ENCODE measurements at places on chromosomes 7 and 10.

DNA sequence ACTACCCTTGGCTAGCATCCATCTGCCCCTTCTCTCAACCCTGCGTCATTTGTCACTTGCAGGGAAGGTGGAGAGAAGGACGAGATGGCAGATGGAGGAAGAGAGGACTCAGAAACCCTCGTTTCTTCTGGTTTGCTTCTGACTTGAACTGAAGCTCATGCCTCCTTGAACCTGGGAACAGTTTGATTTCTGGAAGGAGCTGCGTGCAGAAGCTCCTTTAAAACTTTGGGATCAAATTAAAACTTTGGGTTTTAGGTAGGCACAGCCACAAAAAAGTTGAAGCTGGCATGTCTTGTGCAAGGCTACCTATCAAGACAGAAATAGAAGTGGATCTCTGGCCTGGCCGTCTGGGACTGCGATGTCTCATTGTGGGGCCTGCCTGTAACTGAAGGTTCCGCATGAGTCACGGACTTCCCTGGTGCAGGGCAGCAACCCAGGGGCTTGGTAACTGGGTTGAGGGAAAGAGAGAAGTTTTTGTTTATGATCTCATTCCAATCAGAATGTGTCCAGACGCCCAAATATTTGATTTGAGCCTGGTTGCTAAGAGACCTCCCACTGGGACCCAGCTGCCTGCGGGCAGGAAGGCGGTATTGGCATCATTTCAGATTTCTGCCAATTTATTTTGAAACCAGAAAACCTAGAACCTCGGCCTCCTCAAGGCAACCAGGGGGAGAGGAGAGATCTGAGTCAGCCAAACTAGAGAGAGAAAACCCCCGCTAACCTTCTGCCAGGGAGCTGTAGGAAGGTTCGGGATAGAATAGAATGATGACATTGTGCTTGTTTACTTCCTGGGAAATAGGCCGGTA, 15.8 kb upstream of the CAMK1D start:
- DNase-seq: no peak

- DNase-seq: no peak
Observed at GRCh38 chr7:4045975-4046374, 636.1 kb upstream of the FOXK1 start.

GRCh38 chr10:69861251-69862240, 59.8 kb downstream of the COL13A1 start:
- DNase-seq: no peak

GRCh38 chr7:156833312-156833711, 59.7 kb downstream of the LMBR1 start:
- DNase-seq: no peak

GRCh38 chr7:21757537-21758282, 188.0 kb downstream of the CDCA7L start:
- no peak for DNase-seq

DNA sequence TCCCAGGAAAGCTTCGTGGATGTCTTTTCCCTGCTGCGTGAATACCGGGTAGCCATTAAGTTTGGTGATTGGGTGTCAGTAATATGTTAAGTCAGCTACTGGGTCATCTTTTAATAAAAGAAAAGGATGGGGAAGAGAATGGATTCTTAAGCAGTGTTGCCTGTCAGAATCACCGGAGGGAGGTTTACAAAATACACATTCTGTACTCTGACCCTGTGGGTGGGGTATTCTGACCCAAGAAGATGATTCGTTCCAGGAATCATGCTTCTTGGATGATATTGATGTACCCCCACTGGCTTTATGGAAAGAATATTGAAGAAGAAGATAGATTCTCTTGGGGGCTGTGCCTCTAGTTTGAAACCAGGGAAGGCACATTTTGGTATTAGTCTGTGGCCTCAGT, 18.3 kb downstream of the SGPL1 start:
- DNase-seq: no peak

DNA sequence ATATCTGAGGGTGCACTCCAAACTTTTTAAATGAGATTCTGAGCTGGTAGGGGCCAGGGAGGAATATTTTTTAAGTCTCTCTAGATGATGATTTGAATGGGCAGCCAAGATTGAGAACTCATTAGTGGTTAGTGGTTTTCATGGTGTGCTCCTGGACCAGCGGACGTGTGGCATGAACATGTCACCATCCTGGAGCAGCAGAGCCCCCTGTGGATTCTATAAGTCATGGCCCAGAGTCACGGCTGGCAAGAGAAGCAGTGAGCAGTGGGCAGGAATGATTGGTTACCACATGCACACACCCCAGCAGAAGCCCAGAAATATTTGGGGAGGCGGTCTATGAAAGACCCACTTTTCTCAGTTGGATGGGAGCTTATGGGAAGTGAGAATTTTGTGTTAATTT, 21.2 kb upstream of the UCN3 start:
- no peak for DNase-seq

GRCh38 chr10:113663142-113663541, 699 bp downstream of the NRAP start:
- DNase-seq: no peak

- DNase-seq: no peak
Observed at GRCh38 chr7:107502797-107503196, 32.9 kb downstream of the GPR22 start.

- DNase-seq: no peak
Observed at GRCh38 chr10:67259319-67259929, 333.6 kb downstream of the LRRTM3 start.

DNA sequence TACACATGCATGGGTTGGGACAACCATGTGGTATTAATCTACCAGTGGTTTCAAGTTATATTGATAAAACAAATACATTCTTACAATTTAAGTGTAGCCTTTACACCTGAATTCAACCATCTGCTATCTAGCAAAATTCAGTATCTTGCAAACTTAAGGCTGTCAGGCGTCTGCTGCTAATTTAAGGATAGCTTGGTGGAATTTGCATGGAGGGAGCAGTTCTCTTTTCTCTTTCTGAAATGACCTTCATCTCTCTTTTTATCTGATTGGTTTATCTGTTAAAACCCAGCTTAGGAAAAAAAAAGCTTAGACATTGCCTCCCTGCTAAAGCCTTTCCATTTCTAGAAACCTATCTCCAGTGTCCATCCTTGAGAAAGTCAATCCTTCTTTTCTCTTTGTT, 102.3 kb downstream of the ZEB1 start:
- DNase-seq: no peak

DNA sequence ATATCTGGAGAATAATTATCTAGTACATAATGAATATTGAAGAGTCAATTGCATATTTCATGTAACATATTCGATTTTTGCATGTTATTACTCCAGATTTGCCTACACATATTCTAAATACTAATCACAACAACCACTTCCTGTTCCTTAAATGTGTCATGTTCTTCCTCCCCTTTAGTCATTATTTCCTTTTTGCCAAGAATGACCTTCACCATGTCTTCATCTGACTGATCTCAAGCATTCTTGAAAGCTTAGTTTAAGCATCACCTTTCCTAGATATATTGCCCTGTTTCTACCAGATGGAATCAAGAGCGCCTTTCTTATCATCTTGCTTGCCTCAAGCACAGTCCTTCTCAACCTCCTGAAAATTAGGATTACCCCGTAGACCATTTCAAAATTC, 23.5 kb upstream of the MEOX2 start:
- DNase-seq: no peak

GRCh38 chr7:158442260-158442659, 145.4 kb downstream of the PTPRN2 start:
- DNase-seq: no peak

DNA sequence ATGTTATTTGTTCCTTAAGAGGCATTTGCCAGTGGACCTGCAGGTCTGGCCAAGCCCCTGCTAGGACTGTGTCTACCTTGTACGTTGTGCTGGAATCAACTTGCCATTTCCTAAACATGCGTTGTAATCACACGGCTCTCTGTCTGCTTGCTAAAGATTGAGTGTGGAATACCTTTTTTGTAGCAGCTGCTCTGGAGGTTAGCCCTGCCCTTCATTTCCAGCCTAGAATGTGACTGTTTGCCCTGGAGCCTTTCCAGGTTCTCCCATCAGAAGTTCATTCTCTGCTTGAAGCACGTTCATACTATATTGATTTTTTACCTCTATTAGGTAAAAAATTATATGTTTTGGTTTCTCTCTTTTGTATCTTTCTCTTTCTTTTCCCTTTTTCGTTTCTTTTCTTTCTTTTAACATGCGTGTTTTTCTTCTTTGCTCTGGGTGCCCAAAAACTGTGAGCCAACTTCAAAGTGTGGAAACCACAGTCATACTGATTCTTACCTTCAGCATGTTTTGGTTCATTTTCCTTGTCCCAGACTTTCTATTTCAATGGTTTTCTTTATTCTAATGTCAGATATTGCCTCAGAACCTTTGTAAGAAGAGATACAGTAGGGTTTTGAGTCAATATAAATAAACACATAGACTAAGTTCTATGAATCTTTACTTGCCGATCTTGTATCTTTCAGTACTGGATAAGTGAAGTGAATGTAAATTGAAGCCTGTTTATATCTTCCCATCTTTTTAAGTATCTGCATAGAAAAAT, 111.9 kb upstream of the RPA3 start:
- no peak for DNase-seq

GRCh38 chr10:97356318-97356914, 21.9 kb upstream of the FRAT2 start:
- DNase-seq: no peak

- DNase-seq: no peak
Observed at GRCh38 chr10:128606055-128606454, 479.8 kb upstream of the MKI67 start.

GRCh38 chr7:158283016-158283974, 304.3 kb downstream of the PTPRN2 start:
- DNase-seq: no peak

DNA sequence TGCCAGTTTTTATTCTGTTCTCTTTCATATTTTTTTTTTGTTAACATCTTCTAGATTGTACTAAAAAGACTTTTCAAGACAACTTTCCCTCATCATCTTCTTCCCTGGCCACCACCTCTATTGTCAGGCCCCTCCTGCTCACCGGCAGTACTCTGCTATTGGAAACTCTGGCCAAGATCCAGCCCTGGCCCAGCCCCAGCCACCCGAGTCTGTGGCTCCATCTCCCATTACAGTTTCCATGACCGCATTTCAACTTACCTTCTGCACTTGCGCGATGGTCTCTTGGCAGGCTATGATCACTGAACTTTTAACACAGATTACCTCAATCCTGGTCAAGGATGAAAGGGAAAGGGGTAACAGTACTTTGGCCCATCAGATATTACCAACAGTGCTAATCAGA, 137.7 kb upstream of the POM121L12 start:
- DNase-seq: no peak

DNA sequence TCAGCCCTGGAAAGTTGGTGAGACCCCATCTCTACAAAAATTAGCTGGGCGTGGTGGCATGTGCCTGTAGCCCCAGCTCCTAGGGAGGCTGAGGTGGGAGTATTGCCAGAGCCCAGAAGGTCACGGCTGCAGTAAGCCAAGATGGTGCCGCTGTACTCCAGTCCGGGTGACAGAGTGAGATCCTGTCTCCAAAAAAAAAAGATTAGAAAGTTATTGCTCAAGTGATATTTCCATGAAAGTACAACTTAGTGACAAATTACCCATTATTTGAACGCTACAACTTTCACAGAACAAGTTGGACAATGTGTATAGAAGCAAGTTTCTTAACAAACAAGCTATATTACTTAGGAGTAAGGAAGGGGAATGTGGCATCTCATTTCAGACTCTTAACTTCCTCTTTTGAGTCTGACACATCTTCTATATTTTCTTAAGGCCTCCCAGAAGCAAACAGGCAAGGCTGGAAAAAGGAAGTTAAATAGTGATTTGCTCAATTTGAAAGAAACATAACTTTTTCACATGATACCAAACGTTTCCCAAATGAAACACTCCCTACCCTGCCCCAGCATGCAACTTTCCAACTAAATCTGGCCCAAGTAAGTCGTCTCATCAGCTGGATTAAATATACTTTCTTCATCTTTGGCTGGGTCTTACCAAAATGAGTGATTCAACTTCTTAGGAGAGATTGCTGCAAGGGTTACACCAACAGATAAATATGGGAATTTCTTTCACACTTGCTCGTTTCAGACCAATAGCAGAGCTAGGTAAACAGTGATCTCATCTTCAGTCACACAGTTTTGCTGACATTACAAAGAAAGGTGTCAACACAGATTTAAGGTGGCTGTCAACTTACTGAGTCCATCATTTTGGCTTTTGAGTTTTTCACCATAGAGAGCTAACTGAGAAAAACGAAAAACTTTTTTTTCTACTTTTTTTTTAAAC, 66.3 kb upstream of the KLF6 start:
- DNase-seq: no peak

GRCh38 chr10:101155896-101156295, 24.8 kb downstream of the TLX1 start:
- DNase-seq: no peak

DNA sequence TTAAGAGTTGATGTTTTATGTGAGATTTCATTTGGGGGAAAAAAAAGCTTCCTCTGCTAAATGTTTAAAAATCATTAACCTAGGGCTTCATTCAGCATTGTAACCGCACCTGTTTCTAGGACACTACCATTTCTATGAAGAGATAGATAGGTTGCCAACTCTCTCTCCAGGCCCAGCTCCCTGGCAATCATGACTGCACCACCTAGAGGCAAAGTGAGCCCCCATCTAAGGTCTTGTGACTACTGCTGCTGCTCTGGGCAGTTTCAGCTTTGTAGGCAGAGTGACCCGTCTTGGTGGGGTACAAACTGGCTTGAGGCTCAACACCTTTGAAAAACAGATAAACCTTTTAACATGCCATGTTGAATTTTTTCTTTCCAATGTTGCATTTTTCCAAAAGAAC, 27.3 kb upstream of the MRC1 start:
- no peak for DNase-seq

DNA sequence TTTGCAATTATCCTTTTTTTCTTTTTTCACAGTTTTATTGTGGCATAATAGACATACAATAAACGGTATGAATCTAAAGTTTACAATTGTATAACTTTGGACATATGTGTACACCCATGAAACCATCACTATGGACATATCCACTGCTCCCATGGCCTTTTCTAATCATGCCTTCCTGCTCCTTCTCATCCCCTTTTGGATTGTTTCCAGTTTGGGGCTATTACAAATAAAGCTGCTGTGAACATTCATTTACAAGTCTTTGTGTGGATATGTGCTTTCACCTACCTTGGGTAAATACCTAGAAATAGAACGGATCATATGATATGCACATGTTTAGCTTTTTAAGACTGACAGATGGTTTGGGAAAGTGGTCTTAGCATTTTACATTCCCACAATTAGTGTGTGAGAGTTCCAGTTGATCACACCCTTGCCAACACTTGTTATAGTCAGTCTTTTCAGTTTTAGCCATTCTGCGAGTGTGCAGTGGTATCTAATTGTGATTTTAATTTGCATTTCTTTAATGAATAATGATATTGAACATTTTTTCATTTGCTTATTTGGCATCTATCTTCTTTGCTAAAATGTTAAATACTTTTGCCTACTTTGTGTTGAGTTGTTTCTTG, 120.9 kb upstream of the KAT6B start:
- no peak for DNase-seq

GRCh38 chr7:127889677-127890076, 141.6 kb downstream of the LRRC4 start:
- DNase-seq: no peak

Data from cortex of kidney (tissue), 1 donor.